ENCODE measurements at places on chromosomes 4 and X.

- peak; percentile 94 for DNase-seq
These were observed 12.8 kb downstream of the SCARB2 start for GRCh38 chr4:76200771-76201231.

- no peak for DNase-seq
These were observed 114.4 kb downstream of the SH3RF1 start for GRCh38 chr4:169156392-169156791.

GRCh38 chr4:8912506-8912905 is 40.9 kb upstream of the HMX1 start:
- DNase-seq, result no peak

- no peak for DNase-seq
These were observed 2190.6 kb upstream of the TENM3 start for GRCh38 chr4:180052629-180053028.

DNA sequence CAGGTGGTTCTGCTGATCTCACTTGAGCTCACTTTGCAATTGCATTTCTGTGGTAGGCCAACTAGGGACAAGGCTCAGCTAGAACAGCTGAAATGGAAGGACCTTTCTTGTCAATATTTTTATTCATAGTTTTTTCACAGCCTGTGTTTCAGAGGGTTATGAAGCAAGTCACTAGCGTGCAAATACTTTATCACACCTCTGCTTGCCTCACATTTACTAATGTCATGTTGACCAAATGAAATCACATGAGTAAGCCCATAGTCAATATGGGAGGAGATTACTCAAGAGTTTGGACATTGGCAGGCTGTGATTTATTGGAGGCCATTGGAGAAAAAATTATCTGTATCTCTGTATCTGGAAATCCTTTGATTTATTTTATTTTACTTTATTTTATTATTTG is 628.3 kb upstream of the EPHA5 start:
- DNase-seq, result no peak

DNA sequence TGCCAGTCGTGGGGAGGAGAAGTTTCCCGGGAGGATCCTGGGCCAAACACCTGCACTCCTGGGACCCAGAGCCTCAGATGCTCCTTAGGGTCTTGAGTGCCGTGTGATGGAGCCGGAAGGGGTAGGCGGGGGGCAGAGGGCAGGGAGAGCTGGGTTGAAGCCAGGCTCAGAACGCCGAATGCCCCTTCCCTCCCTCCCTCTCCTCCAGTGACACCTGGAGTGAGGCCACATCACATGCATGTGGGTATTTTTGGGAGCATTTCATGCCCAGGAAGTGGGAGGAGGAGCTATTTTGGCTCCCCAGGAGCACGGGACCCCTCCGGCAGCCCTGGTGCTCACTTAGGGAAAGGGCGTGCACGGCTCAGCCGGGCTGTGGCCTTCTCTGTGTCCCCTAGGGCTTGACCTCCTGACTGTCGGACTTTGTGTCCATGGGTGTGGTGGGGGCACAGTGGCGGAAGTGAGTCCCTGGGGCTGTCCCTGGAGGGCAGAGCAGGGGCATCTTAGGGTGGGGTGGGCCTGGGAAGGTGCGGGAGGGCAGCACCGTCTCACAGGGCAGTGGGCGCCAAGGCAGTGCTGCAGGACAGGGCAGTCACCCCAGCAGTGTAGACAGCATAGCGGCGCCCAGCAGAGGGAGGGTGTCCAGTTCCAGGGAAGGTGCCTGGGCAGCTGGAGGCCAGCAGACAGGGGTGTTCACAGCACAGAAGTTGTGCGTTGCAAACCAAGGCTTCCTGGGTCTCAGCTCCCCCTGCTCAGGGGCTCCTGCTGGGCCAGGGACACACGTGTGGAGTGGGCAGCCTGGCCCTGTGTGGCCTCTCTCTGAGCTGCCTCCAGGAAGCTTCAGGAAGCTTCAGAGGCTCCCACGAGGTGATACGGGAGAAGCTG is 4.9 kb upstream of the CPLX1 start:
- DNase-seq, result no peak

- peak; percentile 1 for DNase-seq
These were observed 1.8 kb downstream of the CPZ start for GRCh38 chr4:8594097-8595038.

DNA sequence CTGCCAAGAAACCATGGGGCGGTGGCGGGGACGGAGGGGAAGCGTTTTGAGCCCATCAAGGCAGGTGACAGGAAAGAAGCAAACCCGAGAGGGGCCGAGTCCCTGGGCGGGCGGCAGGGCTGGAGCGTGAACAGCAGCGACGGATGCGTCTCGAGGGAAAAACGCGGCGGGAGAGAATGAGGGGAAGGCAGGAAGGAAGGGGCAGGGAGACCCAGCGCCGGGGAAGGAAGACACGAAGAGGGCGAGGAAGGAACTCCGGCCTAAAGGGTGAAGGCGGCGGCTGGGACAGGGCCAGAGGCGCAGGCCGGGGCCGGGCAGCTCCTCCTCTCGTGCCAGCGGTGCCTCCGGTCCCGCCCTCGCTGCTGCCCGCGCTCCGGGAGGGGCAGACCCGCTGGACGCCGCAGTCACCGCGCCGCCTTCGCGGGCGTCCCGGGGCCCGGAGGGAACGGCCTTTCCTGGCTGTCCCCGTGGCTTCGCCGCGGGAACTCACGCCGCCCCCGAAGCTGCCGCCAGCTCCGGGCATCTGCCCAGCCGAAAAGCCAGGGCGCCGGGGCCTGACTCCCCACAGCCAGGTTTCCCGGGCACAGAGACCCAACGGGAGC is 751 bp upstream of the RGS12 start:
- DNase-seq, result no peak

DNA sequence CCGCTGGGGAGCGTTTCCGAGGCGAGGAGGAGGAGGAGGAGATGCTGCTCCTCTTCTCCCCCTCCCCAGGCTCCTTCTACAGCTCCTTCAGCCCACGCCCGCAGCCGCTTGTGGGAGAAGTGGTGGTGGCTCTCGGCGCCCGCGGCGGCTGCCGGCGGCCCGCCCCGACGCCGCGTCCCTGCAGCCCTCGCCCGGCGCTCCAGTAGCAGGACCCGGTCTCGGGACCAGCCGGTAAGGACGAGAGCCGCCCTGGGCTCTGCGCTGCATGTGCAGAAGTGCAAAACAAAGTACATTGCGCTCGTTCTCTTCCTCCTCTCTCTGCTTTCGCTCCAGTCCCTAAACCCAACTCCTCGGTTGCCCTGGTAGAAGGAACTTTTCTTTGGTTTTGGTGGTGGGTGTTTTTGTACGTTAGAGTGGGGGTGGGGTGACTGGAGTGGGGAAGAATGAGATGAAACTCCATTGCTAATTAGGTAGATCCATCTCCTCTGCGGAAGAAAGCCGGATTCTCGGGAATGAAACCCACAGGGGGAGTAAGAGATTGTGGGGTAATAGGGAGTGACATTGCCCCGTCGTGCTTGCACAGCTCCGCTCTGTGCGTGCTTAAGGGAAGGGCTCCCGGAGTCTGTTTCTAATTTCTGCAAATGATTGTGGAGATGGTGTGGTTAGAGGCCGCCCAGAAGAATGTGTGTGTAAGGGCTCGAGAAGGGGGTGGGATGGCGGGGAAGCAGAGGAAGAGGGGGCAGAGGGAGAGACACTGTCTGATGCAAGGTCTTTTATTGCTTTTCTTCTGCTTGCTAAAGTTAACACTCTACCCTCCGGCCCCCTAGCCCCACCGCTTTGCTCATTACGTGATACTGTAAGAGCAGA is 677 bp downstream of the PTPN13 start:
- DNase-seq, result no peak

GRCh38 chr4:1302159-1302558 is 12.5 kb downstream of the MAEA start:
- no peak for DNase-seq

DNA sequence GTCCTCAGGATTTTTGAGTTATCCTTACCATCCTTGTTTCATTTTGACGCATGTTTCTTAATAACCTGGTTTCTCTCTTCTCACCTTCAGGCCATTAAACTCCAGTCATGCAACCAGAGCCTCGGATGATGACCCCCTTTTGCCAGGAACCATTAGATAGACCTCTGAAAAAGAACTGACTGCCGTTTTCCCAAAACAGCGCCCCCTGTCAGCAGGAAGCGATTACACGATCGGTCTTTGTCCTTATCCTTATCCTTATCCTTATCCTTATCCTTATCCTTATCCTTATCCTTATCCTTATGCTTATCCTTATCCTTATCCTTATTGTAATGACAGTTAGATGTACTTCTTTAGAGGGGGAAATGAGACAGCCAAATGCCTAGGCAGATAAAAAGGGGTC is 148.4 kb upstream of the ITM2A start:
- no peak for DNase-seq

GRCh38 chr4:48403358-48403757 is 62.0 kb downstream of the SLAIN2 start:
- DNase-seq, result no peak

- DNase-seq, result peak; percentile 87
These were observed 31.0 kb upstream of the PDE5A start for GRCh38 chr4:119659576-119659975.

- peak; percentile 34 for DNase-seq
These were observed 721 bp downstream of the FAM184B start for GRCh38 chr4:17780501-17781299.

- DNase-seq, result no peak
These were observed 60.8 kb upstream of the DHX15 start for GRCh38 chr4:24644983-24645764.

- no peak for DNase-seq
These were observed 505.5 kb downstream of the ANKRD50 start for GRCh38 chr4:124206779-124207605.

DNA sequence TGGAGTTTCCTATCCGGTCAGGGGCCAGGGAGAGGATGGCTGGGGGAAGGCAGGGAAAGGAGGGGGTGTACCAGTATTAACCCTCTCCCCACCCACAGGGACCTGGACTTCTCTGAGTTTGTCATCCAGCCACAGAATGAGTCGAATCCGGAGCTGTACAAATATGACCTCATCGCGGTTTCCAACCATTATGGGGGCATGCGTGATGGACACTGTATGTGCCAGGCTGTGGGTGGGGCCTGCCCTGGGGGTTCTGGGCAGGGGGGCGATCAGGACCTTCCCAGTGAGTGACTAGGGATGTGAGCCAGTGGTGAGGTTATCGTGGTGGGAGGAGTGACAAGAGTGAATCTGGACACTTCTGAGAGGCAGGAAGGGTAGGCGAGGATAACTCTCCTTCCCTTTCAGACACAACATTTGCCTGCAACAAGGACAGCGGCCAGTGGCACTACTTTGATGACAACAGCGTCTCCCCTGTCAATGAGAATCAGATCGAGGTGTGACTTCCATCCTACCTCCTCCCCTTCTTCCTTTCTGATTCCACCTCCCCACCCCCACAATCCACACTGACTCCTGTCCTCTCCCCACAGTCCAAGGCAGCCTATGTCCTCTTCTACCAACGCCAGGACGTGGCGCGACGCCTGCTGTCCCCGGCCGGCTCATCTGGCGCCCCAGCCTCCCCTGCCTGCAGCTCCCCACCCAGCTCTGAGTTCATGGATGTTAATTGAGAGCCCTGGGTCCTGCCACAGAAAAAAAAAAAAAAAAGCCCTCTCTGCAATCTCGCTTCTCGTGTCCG is 14.6 kb downstream of the USP11 start:
- no peak for DNase-seq

DNA sequence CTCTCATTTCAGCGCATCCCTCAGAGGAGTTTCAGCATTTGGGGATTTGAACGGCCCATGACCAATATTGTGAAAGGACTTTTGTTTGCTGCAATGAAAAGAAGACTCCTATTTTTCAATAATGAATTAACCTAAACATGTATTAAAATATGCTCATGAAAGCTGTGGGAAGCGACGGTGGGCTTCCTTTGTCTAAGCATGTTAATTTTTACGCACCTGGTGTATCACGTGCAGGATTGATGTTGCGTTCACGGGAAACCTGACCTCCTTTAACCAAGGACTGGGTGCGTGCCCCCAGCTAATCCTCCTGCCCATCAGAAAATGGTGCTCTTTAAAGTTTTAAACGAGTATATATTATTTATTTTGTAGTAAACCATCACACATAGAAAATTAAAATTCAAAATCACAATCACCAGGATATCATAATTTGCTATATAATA is 590 bp upstream of the CCDC110 start:
- no peak for DNase-seq

DNA sequence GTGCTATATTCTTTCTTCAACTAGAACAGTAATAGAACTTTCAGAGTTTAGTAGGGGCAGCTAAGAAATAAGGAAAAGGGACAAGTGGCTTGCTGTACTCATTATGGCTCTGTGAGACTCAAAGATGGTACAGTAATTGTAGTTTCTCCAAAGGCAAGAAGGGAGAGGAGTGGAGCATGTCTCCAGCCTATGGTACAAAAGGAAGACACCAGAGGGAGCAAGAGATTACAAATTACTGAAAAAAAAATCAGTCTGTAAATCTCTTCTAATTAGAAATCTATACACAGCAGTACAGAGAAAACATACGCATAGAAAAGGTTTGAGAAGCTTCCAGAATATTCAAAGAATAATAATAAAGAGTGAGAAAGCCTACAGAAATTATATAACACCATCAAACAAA is 61.4 kb downstream of the KLHL4 start:
- no peak for DNase-seq

DNA sequence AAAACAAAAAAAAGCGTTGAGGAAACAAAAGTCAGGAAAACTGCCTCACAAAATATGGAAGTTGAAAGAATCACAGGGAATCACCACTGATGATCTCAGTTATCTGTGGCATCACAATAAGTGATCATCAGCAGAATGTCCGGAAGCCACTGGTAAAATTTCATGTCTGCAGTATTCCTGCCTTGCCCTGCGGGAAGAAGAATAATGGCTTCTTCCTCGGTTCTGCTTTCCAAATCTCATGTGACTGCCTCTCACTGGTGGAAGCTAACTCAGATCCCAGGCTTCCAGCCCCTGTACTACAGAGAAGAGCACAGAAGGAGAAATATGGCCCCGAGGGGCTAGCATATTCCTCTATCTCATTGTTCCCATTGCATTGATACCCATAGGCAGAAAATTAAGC is 12.7 kb upstream of the ZNF330 start:
- DNase-seq, result no peak

- no peak for DNase-seq
These were observed 116.3 kb upstream of the TMEM150C start for GRCh38 chr4:82678051-82678450.

DNA sequence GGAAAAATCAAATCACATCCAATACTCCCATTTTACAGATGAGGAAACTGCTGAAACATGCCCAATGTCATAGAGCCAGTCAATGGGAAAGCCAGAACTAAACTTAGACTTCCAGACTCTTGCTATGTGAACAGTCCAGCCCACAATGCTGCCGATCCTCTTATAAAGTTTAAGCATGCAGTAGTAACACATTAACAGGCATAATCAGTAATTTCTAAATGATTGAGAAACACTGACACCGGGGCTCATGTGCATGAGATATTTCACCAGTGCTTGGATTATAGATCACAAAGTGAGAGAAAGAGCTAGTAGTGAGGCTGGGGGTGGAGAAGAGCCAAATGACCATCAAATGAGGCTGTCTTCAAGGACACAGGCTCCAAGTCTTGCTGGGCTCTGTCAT is 2.5 kb downstream of the BDH2 start:
- DNase-seq, result no peak

DNA sequence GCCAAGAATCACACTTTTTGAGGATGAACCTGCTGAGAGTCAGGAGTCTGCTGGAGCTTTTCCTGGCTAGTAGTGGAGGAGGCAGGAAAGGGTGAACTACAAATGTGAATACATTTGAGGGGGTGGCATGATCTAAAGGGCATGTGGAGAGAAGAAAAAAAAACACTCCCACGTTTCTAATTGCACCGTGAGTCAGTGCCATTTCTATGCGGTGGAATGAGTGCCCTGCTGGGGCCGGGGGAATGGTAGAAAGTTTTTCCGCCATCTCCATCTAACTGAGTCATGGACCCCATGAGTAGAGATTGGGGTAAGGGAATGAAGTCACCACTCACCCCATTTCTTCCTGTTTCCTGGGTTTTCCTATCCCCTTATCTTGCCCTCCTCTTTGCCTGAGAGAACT is 19.8 kb downstream of the BEX3 start:
- no peak for DNase-seq
